ENCODE measurements at places on chromosomes 16 and 17.
A peak's percentile ranks its signal among the peaks of the same experiment; 100 is the strongest.

GRCh38 chr17:48294020-48294805, 135.8 kb downstream of the SKAP1 start:
- DNase-seq: no peak

- DNase-seq: no peak
These were observed 3.5 kb downstream of the WDR90 start for GRCh38 chr16:652454-653305.

GRCh38 chr17:72943826-72944689, 148.4 kb downstream of the SLC39A11 start:
- DNase-seq: no peak

- no peak for DNase-seq
These were observed 59.1 kb downstream of the HS3ST3A1 start for GRCh38 chr17:13542636-13543035.

GRCh38 chr17:16418685-16419068, 3.3 kb downstream of the TRPV2 start:
- no peak for DNase-seq

GRCh38 chr16:72901000-72901627, 146.8 kb downstream of the ZFHX3 start:
- no peak for DNase-seq

- DNase-seq: no peak
These were observed 10.1 kb downstream of the CYB5D1 start for GRCh38 chr17:7867881-7868329.

GRCh38 chr17:4420692-4421131, 13.0 kb upstream of the SPNS3 start:
- peak; percentile 69 for DNase-seq

DNA sequence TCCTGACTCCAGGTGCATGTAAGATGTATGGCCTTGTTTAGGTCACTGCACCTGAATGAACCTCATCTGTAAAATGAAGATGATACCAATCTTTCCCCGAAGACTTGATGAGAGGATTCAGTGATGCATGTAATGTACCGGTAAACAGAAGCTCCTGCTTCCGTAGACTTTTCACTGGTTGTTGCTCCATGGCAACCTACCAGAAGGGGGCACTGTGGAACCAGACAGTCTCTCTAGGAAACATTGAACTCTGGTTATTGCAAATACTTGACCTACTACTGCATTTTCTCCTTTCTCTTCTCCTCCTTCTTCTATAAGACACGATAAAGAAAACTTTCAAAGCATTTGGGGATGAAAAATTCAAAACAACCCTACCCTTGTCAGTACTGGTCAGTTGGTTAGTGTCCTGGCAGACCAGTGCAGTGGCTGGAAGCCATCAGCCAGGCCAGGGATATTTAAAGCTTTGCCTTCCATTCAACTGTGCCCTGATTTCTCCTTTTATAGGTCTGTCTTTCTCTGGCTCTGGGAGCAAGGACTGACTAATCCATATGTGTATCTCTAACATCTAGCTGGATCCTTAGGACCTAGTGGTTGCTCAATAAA, 667.4 kb upstream of the SALL1 start:
- DNase-seq: peak; percentile 78

- peak; percentile 62 for DNase-seq
These were observed 254.4 kb downstream of the C16orf95 start for GRCh38 chr16:87062569-87063442.

DNA sequence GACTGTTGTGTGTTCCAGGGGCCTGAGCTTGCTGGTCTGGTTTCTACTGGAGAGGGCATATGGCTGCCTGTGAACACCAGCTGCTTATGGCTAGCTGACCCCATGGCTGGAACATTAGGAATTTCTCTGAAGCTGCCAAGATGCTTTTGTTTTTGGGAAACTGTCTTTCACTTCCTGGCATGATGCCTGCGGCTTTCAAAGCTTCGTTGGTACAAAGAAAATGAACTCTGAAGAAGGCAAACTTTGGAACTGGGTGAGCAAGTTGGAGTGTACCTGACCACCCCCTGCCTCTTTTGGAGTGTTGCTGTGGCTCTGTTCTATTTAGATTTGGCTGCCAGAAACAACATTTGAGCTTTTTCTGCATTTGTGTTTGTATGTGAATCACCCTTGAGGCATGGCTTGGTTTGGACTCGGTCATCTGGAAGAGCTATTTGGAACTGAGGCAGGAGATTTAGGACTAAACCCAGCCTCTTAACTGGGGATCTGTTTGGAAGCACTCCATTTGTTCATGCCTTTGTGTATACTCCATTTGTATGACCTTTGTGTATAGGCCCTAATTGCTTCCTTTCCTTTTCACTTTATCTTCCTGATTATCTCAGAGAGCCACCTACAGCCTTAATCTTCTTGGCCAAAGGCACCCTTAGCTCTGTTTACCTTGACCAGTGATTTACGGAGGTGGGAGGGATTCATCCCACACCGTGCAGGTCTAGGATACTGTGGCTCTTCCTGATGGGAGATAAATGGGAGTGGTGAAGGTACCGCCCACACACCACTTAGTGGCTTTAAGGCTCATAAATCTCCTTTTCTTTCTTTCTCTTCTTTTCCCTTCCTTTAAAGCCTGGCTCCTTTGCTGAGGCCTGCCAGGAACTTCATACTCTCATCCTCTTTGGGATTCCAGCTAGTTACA, 7.3 kb upstream of the CPHXL start:
- DNase-seq: peak; percentile 78

DNA sequence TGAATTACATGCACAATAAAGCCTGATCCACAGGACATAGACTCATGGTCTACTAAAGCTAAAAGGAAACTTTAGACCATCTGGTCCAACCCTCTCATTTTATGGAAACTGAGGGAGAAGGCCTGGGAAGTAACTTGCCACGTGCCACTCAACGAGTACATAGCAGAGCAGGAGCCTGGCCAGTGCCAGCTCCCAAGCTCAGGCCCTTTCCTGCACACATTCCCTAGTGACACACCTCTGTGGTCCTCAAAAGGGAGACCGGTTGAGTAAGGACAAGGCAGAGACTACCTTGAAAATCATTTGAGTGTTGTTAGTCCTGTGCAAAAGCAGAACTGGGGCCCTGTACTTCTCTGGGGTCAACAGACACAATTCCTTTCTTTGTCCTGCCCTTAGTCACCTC, 2.8 kb downstream of the CCL4L2 start:
- DNase-seq: no peak

DNA sequence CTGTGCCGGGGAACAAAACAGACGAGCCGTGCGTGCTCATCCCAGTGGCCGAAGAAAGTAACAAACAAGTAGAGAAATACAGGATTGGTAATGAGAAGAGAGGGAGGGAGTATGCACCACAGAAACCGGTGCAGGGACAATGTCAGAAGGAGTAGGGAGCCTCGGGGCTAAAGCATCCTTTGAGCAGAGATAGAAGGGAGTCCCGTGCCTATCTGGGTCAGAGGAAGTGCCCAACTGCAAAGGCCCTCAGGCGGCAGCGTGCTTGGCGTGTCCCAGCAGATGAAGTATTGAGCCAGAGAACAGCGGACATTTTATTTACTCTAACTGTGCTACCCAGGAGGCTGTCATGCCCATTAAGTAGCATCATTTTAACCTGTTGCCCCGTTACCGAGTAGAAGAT, 114.9 kb upstream of the CACNG5 start:
- no peak for DNase-seq

DNA sequence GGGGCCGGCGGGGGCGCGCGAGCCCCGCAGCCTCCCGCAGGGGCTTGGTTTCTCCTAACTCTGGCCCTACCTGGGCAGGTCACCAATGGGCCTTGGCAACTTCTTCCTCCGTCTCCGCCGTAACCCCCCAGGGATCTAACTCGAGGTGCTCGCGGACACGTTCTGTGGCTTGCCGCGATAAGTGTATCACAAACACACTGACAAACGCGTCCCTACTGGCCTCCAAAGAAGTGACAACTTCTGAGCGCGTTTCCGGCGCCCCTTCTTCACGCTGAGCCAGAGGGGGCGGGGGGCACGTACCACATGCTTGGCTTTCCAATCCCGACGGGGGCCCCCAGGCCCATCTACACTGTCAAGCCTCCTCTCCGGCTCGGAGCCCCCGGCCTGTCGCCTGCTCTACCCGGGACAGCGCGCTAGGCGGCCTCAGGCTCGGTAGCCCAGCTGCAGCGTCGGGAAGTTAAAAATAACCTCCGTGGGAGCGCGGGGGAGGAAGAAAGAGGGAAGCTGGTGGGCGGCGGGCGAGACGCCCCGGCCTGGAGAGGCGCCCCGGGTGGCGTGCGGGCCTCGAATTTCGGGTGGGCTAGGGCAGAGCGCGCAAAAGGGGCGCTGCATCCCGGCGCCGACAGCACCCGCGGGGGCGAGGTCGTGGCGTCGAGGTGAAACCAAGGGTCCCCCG, 725 bp upstream of the SPHK1 start:
- DNase-seq: peak; percentile 59

DNA sequence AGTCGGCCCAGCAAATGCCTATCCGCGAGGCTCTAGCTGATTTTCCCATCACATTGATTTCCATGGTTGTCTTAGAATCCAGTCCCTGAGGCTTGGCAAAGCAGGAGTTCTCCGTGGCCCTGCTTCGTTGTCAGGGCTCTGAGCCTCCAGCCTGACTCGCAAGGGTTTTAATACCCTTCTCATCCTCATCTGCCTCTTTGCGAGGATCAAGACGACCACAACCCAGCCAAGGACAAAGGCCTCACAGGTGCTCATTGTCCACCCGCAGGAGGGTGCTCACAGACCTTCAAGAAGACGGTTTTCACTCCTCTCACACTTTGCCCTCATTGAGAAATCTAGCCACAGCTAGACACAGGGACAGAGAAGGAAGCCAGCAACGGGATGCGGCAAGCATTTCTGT, 610.8 kb downstream of the KCNJ18 start:
- DNase-seq: no peak

GRCh38 chr16:2071454-2072202, 23.8 kb downstream of the TSC2 start:
- DNase-seq: no peak

- no peak for DNase-seq
These were observed 1.3 kb downstream of the SNN start for GRCh38 chr16:11669380-11670146.

DNA sequence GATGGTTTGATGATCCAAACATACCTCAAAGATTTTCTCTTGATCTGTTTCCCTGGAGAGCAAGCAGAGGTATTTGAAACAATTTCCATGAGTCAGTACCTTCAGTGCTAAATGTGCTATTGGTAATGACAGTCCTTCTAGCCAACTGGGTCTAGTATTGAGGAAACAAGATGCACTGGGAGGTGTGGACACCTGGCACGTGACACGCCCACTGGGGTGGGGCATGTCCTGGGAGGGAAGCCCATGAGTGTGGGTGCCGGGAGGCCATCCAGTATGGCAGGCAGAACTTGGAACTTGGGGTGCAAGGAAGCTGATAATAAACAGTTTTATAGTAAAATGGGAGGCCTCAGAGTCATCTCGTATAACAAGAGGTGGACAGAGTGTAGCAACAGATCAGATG, 17.9 kb upstream of the AKAP1 start:
- DNase-seq: no peak

DNA sequence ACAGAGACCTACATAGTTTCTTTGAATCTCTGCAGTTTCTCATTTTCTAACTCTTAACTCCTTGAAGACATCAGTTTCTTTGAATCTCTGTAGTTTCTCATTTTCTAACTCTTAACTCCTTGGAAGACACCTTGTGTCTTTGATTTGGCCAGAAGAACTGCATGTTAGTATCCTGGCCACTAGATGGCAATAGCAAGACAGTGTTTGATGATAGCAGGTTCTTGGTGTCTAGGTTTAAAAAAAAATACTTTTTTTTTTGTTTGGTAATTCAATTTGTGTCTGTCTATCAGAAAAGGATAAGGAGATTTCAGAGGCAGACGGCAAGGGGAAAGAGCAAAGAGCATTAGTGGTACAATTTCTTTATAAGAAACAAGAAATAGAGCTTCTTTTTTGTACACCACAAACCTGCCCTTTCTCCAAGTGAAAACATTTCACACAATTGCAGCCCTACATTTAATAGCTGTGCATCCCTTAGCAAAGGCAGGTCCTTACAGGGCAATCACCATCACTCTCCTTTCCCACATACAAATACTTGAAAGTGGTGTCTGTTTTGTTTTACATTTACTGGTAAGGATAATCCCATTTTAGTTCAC, 1324.9 kb upstream of the CDH8 start:
- peak; percentile 69 for DNase-seq

- peak; percentile 30 for DNase-seq
These were observed 30.3 kb upstream of the MYO15B start for GRCh38 chr17:75557075-75557851.

DNA sequence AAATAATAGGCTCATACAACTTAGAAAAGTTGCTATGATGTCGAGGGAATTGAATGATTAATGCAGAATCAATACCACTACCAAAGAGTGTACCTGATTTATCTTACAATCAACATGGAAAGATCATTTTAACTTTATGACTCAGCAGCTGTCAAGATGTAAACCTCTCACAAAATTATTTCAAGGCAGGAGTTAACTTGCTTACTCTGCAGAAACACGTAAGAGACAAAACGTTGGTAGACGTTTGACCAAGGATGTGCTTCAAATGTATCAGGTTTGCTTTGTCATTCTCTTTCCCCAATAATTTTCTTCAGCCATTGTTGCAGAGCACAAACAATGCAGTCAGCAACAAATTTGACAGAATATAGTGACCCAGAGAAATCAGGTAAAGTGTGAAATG, 415.8 kb upstream of the KIF2B start:
- no peak for DNase-seq

GRCh38 chr17:52158450-52159042, at the start of gene CA10:
Gene CA10, minus strand, starts transcription at chr17:52158714.
- no peak for DNase-seq

DNA sequence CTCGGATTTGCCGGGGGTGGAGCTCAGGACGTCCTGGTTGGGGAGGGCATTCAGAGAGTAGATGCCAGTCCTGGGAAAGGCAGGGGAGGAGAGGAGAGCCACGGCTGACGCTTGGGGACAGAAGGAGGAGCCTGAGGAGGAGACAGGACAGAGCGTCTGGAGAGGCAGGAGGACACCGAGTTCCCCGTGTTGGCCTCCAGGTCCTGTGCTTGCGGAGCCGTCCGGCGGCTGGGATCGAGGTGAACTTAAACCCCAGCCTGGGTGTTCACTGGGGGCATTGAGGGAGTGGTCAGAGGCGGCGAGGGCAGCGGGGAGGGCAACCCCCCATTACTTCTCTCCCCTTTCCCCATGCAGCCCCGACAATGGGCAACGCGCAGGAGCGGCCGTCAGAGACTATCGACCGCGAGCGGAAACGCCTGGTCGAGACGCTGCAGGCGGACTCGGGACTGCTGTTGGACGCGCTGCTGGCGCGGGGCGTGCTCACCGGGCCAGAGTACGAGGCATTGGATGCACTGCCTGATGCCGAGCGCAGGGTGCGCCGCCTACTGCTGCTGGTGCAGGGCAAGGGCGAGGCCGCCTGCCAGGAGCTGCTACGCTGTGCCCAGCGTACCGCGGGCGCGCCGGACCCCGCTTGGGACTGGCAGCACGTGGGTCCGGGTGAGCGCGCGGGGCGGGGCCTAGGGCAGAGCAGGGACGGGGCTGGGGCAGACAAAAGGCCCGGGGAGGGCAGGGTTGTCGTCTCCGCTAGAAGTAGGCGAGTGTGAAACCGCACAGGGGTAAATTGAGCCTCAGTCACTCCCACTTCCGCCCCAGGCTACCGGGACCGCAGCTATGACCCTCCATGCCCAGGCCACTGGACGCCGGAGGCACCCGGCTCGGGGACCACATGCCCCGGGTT, 3.7 kb downstream of the NOL3 start:
- peak; percentile 88 for DNase-seq

GRCh38 chr16:67936880-67937605, 393 bp upstream of the PSMB10 start:
- no peak for DNase-seq

All from iris pigment epithelial cell (primary cell).